CD4-positive, CD25-positive, alpha-beta regulatory T cell (primary cell): ENCODE measurements at places on chromosomes 2 and 18. TPM values are rescaled to one million over a fixed set of nuclear protein-coding genes. Genes with fewer than 3 reads are reported as not detected.
A peak's percentile ranks its signal among the peaks of the same experiment; 100 is the strongest.

The HOXD8 gene
- total RNA-seq = not detected

- no peaks in the 10 kb centered on the region for H3K36me3 ChIP-seq
- DNase-seq = peak; percentile 74
- H3K27ac ChIP-seq = peak overlapping the region; percentile 19
- H3K27me3 ChIP-seq = no peaks in the 10 kb centered on the region
- no peak overlapping the region for H3K4me3 ChIP-seq
Measured at GRCh38 chr2:9655441-9656269, 24.9 kb upstream of the YWHAQ start.

The ABCA12 gene
- not detected for total RNA-seq

DNA sequence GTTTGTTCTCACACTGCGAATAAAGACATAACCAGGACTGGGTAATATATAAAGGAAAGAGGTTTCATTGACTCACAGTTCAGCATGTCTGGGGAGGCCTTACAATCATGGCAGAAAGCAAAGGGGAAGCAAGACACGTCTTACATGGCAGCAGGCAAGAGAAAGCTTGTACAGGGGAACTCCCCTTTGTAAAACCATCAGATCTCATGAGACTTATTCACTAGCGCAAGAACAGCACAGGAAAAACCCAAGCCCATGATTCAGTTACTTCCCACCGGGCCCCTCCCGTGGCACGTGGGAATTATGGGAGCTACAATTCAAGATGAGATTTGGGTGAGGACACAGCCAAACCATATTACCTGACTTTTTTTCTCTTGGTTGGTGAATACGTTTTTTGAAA is 51.3 kb downstream of the TMEM247 start:
- no peaks in the 10 kb centered on the region for H3K27me3 ChIP-seq
- H3K27ac ChIP-seq = no peak overlapping the region
- H3K4me1 ChIP-seq = peaks cover 13% of the 10 kb centered on the region

DNA sequence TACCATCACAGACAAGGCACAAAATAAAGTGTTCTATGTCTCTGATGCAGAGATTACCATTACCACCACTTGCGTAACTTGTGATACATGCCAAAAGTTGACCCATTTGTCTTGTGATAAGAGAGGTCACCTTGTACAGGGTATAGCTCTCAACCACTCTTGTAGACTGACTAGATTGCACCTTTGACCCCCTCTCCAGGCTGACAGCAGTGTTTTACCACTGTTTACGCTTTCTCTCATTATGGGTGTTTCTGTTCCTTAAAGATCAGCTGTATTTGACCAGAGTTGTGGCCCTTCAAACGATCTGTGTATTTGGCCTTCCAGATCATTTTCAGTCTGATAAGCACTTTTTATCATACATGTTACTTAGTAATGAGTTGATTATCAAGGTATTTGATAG is 215.7 kb upstream of the HNMT start:
- no peaks in the 10 kb centered on the region for H3K27me3 ChIP-seq
- no peaks in the 10 kb centered on the region for H3K36me3 ChIP-seq
- no peak for DNase-seq
- H3K4me1 ChIP-seq = no peaks in the 10 kb centered on the region
- no peak overlapping the region for H3K4me3 ChIP-seq
